ENCODE measurements at places on chromosomes 3 and 15.

GRCh38 chr3:11535243-11535960 lies 108.3 kb downstream of the VGLL4 start:
- DNase-seq: no peak

DNA sequence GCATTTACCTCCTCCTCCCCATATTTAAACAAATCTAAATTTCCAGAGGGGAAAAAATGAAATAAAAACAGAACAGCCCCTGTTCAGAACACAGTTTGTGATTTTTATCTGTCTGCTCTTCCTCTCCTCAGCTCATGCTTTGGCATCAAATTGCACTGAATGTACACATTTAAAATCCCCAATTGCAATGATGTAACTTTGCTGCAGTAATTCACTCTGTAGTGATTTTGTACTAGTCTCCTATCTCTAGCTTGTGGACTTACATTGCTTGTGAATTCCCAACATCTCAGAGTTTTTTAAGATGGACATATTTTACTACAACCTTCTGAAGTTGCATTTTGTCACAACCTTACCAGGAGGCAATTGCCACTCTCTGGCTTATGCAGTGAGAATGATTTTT lies 81.6 kb upstream of the ROBO2 start:
- no peak for DNase-seq

DNA sequence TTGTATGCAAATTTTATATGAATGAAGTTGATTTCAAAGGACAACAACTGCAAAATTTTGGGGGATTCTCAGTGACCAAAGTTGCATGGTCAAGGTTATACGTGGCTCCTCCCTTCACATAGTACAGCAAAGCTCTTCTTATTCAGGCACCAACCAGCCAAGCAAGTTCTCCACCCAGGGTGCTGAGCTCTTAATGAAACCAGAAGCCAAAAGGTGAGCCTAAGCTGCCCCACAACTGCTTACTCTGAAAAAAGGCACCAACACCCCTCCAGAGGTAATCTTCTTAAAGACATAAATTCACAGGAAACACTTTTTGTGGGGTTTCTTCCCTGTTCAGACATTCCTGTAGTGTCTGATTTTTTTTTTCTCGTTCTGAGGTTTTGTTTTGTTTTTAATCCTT lies 106.1 kb upstream of the GMNC start:
- no peak for DNase-seq

DNA sequence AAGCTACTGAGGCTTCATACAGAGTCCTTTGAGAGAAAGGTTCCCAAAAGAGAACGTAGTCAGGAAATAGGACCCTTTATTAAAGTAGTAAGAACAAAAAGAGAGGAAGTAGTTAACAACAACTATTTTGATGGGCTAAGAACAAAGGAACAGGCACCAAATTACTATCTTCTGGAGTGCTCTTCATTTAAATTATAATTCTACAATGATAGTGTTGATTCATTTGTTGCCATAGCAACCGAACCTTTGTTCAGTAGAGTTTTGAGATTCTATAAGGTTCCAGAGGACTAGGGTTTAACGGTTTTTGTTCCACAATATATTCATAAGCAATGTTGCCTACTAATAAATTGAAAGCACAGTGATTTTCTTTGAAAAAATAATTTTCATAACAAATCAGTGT lies 78.8 kb downstream of the CMSS1 start:
- peak; percentile 70 for DNase-seq

GRCh38 chr3:193262707-193263106 lies 21.7 kb downstream of the PLAAT1 start:
- DNase-seq: no peak

- DNase-seq: no peak
These were observed 194.4 kb downstream of the ARRDC4 start for GRCh38 chr15:98154863-98155262.

- no peak for DNase-seq
These were observed 21.6 kb downstream of the MTHFS start for GRCh38 chr15:79875213-79875612.

- DNase-seq: no peak
These were observed 107.1 kb downstream of the DGKG start for GRCh38 chr3:186254676-186255650.

DNA sequence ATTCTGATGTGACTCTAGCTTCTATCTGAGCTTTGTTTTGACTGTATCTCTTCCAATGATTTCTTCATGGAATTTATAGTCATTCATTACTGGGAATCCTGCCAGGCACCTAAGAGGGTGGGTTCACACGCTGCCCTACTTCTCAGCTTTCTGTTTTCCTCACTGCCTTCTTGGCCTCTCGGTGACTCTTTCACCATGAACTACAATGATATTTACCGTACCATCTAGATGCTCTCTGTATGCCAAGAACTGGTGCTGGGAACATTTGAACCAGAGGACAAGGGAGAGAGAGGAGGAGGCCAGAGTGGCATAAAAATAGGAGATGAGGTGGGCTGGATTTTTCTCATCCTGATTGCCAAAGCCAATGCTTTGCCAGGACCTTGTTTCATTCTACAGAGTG lies 280.0 kb upstream of the P2RY1 start:
- DNase-seq: no peak

DNA sequence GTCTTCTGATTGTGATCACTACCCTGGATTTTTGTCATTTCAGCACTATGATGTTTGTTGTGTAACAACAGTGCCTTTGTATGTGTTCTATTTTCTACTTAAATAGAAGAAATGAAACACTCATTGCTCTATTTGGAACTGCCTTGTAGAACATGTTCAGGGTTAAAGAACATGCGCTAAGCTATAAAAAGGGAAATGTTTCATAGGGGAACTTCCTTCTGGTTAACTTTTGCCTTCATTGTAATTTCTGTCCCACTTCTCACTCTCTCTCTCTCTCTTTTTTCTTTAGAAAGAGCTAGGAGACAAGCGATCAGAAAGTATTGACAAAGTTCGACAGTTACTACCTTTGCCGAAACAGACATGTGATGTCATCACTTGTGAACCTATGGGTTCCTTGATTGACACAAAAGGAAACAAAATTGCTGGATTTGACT lies at the start of gene P2RY12:
P2RY12 (minus strand) TSS at position 13 of the 434 bp plus-strand sequence. CDS start 45,908 bp downstream, outside the sequence.
- no peak for DNase-seq
